ENCODE measurements at places on chromosomes 2 and 18.

- DNase-seq, result no peak
Measured at GRCh38 chr2:65918760-65919187, 486.4 kb upstream of the SPRED2 start.

DNA sequence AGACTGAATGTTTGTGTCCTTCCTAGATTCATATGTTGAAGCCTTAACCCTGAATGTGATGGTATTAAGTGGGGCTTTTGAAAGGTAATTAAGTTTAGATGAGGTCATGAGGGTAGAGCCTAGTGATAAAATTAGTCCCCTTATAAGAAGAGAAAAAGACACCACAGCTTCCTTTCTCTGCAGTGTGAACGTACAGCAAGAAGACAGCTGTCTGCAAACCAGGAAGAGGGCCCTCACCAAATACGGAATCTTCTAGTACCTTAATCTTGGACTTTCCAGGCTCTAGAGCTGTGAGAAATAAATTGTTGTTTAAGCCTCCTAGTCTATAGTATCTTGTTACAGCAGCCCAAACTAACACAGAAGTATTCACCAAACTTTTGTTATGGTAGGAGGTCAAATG is 57.1 kb upstream of the CYTIP start:
- peak; percentile 31 for DNase-seq

DNA sequence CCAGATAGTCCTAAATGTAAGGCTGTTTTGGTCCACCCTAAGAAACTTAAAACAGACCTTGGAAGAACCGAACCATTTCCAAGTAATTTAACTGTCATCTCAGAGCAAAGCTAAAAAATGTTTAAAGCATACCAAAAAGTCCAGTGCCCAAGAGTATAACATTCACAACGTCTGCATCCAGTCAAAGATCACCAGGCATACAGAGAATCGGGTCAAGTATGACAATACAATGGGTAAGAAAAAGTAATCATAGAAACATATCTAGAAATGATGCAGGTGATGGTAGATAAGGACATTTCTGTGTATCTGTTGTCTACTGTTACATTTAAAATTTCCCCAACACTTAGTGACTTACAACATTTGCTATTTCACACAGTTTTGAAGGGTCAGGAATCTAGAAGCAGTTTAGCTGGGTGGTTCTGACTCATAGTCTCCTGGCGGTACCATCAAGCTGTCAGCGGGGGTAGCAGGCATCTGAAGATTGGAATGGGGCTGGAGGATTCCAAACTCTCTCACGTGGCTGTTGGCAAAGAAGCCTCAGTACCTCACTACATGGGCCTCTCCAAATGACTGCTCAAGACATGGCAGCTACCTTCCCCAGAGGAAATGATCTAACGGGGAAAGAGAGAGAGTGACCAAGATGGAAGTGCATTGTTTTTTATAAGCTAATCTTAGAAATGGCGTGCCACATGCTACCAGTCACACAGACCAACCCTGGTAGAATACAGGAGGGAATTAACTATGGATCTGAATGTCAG is 36.6 kb upstream of the DYNC2LI1 start:
- DNase-seq, result no peak

- DNase-seq, result no peak
Measured at GRCh38 chr2:157245846-157246764, 11.4 kb upstream of the GALNT5 start.

DNA sequence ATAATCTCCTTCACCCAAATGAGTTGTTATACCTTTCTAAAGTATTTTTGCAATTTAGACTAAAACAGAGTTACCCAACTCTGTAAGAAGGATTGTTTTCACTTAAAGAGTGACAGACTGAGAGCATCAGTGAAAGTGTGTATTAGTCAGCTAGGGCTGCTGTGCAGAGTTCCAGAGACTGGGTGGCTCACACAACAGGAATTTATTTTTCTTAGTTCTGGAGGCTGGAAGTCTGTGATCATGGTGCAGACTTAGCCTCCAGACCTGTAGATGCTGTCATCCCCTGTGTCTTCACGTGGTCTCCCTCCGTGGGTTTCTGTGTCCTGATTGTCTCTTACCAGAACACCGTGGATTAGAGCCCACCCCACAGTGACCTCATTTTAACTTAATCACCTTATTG is 40.0 kb downstream of the BCL2L11 start:
- no peak for DNase-seq

DNA sequence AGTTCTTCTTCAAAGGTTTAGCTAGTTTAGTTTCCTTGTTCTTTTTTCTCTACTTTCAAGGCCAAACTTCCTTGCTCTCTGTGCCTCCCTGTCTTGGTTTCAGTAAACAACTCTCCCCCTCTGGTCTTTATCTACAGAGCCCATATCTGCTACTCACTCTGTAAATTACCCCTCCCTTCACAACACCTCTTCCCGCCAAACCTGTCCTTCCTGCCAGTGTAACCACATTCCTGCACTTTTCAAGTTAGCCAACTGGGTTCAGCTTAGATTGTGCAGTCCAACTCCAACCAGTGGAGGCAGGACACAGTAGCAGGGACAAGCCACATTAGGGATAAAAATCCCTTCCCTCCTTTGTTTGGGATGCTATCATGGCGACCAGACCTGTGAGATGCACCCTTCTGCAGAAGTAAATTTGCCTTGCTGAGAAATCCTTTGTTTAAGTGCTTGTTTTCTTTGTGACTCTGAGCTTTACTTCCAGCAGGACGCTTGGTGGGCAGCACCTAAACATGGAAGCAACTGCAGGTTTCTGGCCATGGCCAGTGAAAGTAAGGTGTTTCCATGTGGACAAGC is 706.0 kb downstream of the KCNJ3 start:
- DNase-seq, result no peak

GRCh38 chr2:28594000-28594331 is 98.1 kb downstream of the PLB1 start:
- DNase-seq, result no peak

- no peak for DNase-seq
Measured at GRCh38 chr2:173892341-173892740, 72.8 kb downstream of the SP3 start.

DNA sequence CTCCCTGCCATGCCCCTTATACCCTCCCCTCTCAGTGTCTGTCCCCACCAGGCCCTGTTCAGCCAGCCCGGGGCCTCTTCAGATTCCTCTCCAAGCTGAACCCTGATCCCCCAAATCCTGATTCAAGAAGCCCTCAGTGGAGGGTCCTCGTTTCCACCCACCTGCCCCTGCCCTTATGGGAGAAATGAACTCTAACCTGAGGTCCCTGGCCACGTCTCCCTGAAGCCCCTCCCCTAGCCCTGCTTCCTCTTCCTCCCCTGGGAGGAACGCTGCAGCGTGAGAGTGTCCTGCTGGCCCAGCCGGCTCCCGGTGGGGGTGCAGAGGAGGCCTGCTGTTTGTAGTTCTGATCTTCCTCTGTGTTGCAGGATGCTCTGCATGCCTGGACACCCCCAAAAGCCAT is 56.7 kb upstream of the GLI2 start:
- DNase-seq, result no peak

DNA sequence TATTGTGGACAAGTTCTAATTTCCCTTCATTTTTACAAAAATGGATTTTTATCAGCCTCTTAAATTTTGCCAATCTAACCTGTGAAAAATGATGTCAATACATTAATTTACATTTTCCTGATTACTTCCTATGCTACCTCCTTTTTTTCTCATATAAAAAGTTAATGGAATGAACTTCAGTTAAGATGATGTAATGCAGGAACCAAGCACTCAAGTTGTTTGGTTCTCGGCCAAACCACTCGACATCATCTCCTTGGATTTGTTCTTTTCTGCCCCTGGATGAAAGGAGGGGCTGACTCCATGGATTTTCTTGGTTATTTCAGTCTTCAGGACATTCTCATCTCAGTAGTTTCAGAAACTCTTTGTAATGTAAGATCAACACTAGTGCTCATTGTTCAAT is 253.1 kb upstream of the NXPH2 start:
- DNase-seq, result no peak
